ENCODE measurements at places on chromosomes 3 and 15.

GRCh38 chr15:88894348-88894818 is 961 bp downstream of the HAPLN3 start:
- DNase-seq: peak; percentile 86

DNA sequence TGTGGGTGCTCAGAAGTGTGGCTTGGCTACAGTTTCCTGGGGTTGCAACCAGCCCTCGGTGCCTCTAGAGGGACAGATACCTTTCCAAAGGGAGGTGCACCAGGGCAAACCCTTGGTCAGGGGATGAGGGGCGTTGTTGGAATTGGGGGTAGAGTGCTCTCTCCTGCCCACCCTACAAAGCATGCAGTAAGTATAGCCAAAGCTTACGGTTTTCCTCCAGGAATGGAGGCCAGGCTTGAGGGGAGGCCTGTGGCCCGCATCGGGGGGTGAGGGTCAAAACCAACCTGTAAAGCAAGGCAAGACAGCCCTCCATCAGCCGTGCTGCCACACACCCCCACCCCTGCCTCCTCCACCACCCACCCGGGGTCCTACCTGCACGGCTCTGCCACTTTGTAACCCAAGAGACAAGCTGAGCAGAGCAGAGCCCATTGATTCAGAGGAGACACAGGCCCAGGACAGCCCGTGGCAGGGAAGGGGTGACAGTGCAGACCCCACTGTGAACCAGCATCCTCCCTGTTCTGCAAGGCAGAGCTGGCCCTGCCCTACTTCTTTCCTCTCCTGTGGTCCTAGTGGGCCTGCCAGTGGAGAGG is 41.5 kb downstream of the TLE3 start:
- DNase-seq: no peak

GRCh38 chr3:50122661-50123391 is 32.3 kb upstream of the SEMA3F start:
- no peak for DNase-seq

GRCh38 chr15:90873488-90873997 is 5.2 kb downstream of the FURIN start:
- DNase-seq: no peak

- no peak for DNase-seq
Measured at GRCh38 chr15:36265422-36265821, 314.0 kb upstream of the CDIN1 start.

DNA sequence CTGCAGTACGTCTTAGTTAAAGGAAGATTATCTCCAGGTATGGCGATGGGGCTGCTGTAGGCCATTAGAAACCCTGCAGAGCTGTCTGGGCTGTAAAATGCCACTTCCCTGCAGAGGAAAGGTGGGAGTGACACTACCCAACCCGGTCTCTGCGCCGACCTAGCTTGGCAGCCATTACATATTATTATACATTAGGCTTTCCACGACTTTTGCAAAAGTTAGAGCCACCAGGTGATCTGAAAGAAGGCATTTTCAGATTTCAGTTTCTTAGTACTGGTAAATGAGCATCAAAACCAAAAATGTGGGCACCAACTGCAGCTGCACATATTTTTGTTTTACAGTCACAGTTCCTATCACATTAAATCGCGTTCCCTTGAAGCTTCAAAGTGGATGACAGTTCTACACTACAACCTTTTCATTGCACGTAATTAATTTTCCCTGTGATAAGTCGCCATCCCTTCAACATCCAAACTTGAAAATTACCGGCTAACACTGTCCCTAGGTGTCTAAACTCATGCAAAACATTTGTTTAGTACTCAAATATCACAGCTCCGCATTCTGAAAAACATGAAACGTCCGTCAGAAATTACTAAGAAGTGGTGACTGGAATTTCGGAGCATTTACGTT is 81.4 kb upstream of the CHD2 start:
- DNase-seq: no peak

DNA sequence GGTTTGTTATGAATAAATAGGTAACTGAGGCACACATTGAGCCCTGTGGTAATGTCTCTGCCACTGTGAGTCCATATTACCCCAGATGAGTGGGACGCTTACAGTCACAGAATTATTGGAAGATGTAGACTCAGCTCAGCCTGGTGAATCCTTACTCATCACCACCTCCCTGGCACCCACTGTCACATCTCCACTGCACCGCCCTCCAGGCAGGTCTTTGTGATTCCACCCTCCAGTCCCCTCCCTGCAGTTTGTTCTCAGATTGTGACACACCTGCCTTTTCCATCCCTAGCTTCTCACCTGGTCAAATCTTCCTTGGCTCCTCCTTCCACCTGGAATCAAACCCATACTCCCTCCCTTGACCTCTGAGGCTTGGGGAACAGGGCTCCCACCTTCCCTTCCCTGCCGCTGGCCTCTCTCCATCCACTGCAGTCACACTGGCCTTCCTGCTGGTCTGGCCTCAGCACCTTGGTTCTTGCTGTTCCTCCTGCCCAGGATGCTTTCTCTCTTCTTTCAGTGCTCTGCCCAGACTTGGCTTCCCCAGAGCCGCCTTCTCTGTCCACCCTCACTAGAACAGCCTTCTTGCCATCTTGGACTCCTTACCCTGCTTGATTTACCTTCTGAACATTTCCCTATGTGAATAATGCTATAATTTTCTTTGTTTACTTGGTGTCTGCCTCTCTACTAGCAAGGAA is 9.4 kb downstream of the SLC6A20 start:
- no peak for DNase-seq

DNA sequence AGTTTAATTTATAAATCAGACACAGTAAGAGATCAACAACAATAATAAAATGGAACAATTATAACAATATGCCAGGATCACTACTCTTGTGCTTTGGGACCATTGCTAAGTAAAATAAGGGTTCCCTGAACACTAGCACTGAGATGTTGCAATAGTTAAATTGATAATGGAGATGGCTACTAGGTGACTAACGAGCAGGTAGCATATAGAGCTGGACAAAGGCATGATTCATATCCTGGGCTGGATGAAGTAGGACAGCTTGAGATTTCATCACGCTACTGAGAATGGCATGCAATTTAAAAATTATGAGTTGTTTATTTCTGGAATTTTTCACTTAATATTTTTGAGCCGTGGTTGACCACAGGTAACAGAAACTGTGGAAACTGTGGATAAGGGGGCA is 20.7 kb upstream of the MYZAP start:
- no peak for DNase-seq

DNA sequence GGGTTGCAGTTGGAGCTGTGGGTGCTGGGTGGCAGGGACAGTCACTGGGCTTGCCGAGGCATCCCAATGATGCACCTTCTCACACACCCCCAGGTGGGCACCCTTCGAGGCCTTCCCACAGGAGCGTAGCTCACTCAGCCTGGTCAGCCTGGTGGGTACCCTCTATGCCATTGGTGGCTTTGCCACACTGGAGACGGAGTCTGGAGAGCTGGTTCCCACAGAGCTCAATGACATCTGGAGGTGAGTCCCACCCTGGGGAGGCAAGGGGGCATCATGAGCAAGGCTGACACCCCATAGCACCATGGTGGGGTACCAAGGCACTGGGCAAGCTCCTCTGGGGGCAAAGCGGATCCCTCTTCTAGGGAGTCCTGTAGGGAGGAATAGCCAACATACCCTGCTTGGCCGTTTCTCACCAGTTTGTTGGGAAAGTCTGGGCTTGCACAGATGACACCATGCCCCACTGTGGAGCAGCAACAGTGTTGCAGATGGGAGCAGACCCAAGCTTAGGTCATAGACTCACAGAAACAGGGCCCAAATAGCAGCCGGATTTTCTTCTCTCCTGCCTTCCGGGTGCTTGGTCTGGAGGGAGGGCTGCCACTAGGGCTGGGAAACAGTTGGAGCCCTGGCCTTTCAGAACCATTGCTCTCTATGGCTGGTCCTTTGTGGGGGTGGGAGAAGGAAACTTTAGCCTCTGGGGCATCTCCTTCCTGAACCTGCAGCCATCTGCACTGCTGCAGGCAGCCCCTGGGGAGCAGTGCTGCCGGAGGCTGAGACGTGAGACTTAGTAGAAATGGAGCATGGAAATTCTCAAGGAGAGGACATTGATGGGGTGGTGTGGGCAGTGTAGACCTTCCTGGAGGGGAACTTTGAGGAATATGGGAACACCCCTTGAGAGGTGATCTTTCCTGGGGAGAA is 5.7 kb downstream of the KLHL40 start:
- DNase-seq: no peak

GRCh38 chr15:79332824-79333510 is 22.1 kb downstream of the TMED3 start:
- DNase-seq: no peak

DNA sequence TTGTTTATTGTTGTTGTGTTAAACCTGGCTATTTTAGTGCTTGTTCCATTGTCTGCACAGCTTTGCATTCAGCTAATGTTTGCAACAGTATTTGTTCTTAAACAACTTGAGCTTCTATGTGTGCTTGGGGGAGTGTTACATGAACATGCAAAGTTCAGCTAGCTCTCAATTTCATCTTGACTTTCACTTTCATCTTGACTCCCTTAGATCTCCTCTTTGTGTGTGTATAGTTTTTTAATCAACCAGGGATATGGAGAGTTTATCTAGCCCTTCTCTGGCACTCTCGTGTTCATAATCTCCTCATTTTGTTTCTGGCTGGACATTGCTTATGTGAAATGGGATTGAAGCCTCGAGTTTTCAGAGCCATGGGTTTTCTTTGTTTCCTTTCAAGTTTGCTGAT is 212.4 kb upstream of the ZBTB20 start:
- no peak for DNase-seq

GRCh38 chr3:46354984-46355383 is 1.1 kb downstream of the CCR2 start:
- DNase-seq: no peak

DNA sequence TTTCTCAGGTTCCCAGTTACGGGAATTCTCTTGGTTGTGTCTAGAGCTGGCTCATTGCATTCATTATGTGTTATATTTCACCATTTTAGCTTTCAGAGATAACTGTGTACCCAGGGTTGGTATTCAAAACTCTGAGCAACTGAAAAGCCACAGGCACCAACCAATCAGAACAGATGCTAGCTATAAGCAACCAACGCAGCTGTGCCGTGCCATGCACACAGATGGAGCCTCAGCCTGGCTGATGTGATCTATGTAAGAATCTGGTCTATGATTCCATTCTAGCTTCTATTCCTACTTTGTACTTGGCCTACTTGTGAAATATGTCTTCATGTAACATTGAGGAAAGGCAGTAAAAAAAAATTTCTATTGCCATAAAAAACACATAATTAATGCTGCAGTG is 95.0 kb upstream of the CCDC80 start:
- no peak for DNase-seq

- DNase-seq: no peak
Measured at GRCh38 chr15:66723826-66724731, 22.0 kb downstream of the SMAD6 start.

GRCh38 chr15:65384895-65385869 is 7.4 kb upstream of the IGDCC3 start:
- peak; percentile 93 for DNase-seq

DNA sequence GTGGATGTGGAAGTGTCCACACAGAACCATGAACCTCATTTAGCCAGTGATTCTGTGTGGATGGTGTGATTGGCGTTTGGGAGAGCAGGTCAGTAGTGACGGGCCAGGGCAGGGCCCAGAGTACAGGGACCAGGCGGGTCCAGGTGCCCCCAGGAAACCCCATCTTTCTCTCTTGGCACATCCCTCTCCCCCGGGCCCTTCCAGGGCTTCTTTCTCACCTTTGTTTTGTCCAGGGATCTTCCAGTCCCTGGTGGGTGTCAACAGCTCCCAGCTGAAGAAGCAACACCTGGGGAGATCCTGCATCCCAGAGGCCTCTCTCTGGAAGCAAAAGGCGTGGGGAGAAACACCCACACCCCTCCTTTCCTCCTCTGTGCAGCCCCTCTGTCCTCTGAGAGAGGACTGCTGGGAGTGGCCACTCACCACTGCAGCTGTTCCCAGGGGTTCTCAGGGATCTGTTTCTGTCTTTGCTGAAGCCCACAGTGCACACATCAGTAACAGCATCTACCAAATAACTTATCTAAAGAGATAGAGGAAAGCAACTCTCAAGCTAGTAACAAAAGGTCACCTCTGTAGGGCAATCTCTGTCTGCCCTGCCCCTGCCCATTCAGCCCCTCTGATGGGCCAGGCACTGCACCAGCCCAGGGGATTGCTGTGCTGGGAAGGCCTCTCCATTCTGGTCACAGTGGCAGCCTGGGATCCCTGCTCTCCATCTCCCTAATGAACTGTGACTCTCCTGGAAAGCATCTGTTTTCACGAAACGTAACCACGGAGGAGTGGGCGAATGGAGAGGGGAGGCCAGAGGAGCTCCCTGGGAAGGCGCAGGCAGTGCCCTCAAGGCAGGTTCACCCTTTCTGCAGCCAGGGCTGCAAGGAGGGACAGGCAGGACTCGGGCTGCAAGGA is 98.3 kb upstream of the ALDH1A3 start:
- no peak for DNase-seq

- no peak for DNase-seq
Measured at GRCh38 chr3:154759966-154760365, 320.2 kb upstream of the MME start.

- DNase-seq: no peak
Measured at GRCh38 chr15:92908713-92909057, 8.6 kb downstream of the CHD2 start.

GRCh38 chr3:122770521-122771202 is 23.0 kb downstream of the HSPBAP1 start:
- DNase-seq: no peak

DNA sequence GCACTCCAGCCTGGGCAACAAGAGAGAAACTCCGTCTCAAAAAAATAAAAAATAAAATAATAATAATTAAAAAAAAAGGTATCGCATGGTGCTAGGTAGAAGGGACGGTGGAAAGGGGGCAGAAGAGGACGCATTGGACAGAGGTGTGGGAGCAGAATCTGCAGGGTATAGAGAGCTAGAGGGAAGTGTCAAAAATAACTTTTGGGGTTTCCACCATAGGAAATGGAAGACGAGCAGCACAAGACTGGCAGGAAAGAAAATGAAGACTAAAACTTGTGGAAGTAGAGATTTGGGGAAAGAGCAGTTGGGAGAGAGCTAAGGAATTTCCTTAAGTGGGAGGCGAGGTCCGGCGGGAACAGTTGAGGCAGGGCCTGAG is 585 bp upstream of the MKRN2 start:
- DNase-seq: no peak

- DNase-seq: no peak
Measured at GRCh38 chr15:70530017-70530499, 233.3 kb downstream of the UACA start.

- DNase-seq: no peak
Measured at GRCh38 chr15:26015516-26016075, 152.5 kb upstream of the ATP10A start.

- no peak for DNase-seq
Measured at GRCh38 chr3:195105841-195106417, 165.0 kb downstream of the XXYLT1 start.
